Stimulated activated CD4-positive, alpha-beta T cell treated with anti-CD3 and anti-CD28 coated beads, TNF-alpha, amount 100 ng/mL, for 1 hour (primary cell): ENCODE measurements at places on chromosomes 2 and 18.

DNA sequence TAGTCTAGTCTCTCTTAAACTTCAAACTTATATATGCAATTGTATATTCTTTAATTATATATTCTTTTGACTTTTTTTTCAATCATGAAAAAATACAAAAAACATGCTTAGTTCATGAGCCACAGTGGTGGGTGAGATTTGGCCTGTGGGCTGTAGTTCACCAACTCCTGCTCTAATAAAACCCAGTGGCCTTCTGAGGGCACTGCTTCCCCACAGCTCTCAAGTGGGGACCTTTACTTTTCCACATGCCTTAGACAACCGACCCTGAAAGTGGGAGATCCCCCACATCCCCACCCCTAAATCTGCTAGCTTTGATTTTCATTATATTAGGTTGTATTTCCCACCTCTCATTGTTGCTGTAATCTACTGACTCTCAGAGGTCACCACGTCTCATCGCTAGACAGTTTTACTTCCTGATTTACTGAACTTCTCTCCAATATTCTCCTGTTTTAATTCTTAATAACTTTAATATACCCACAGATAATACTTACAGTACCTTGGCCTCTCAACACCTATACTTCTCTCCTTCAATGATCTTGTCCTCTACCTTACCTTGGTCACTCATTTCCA is 57.3 kb downstream of the ROCK1 start:
- DNase-seq: no peak

GRCh38 chr2:222160944-222161343 is 137.9 kb downstream of the PAX3 start:
- no peak for DNase-seq

GRCh38 chr18:60987963-60988362 is 345.3 kb upstream of the CDH20 start:
- DNase-seq: no peak

DNA sequence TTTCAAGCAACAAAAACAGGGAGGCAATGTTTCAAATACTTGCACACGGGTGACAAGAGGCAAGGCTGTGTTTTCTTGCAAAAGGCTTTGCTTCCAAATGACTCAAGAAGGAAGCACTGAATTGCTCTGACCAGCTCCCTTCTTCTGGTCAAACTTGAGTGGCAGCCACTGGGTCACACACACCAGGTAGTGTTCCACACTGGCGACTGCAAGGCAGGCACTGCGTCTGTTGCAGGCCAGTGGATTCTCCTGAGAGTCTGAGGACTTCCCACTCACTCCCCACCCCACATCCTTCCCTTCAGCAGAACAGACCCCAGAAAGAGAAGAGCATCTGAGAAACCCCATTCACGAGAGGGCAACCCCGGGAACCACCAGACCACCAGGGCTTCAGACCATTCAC is 19.8 kb downstream of the PARD6G start:
- no peak for DNase-seq

DNA sequence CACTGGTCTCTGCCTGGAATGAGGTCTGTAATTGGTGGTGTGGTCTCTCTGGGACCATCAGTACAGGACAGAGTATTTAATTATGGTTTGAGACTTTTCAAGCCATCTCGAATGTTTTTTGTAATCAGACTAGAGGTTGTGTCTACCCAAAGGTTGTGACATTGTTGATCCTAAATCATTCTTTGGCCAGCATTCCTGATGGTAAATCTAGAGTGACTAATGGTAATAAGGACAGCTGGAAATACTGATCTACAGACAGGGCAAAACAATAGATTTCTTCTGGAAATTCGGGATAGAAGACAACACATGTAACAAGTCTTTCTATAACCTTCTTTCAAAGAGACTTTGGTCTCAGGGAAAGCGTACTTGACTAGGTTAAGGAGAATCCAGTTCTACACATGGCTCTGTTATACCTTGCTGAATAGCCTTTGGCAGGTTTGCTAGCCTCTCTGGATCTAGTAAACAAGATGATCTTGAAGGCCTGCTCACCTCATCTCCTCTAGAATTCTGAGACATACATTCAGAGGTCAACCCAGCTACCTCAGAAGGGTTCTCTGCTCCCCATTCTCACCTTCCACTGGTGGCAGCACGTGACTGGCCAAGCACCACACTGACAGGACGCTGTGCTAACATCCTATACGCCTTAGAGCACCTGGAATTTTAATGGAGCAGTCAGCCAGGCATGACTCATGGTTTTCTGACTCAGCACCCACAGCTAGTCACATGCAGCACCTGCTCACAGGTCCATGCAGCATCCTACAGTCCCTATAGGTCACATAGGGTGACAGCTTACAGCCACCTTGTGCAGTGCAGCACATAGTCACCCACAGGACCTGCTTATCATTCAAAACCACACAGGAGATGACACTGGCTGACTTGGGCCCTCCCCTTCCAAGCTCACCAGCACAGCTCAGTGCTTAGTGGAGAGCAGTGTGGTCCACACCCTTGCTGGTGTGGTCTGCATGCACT is 12.2 kb downstream of the PLB1 start:
- DNase-seq: no peak

DNA sequence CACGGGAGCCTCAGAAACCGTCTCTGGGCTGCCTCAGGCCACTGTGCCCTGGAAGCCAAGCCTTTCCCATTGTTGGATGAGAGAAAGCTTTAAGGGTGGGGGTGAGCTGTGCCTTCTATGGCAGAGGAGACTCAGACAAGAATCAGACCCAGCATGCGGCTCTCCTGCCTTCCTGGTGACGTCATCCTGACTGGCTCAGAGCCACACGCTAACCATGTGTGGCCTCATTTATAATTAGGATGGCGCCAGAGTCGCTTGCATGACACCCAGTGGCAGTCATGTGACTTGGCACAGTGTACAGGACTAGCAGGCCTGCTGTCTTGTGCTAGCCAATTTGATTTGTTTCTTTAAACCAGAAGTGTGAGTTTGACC is 99.1 kb downstream of the SH3BP4 start:
- no peak for DNase-seq

- DNase-seq: no peak
Observed at GRCh38 chr2:1617425-1618021, 126.8 kb downstream of the PXDN start.
